NCI-H1048 (cell line): ENCODE measurements at places on chromosomes 11 and 22.

GRCh38 chr11:20022363-20023081 is 137.8 kb downstream of the DBX1 start:
- no peak for DNase-seq

DNA sequence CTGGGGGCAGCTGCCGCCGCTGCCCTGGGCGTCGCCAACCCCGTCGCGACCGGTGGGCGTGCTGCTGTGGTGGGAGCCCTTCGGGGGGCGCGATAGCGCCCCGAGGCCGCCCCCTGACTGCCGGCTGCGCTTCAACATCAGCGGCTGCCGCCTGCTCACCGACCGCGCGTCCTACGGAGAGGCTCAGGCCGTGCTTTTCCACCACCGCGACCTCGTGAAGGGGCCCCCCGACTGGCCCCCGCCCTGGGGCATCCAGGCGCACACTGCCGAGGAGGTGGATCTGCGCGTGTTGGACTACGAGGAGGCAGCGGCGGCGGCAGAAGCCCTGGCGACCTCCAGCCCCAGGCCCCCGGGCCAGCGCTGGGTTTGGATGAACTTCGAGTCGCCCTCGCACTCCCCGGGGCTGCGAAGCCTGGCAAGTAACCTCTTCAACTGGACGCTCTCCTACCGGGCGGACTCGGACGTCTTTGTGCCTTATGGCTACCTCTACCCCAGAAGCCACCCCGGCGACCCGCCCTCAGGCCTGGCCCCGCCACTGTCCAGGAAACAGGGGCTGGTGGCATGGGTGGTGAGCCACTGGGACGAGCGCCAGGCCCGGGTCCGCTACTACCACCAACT is 1.0 kb downstream of the FUT4 start:
- no peak for DNase-seq

- DNase-seq = no peak
These were observed 14.8 kb upstream of the MPPED1 start for GRCh38 chr22:43396934-43397457.

DNA sequence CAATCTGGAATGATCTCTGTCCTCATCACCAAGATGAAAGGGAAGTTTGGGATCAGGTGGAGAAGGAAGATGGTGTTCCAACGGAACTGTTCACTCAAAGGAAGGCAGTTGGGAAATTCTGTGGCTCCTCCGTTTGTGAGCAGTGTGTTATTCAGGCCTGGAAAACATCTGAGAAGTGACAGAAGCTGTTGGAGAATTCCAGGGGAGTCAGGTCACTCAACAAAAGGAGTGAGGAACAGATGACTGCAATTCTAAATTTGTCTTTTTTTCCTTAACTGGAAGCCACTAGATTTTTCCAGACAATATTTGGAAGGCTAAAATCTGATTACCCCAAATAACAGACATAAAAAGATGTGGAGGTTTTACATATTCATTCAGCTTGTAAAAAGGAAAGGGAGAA is 107.8 kb downstream of the CD44 start:
- DNase-seq = no peak

GRCh38 chr11:117752071-117752470 is 44.9 kb downstream of the DSCAML1 start:
- no peak for DNase-seq

DNA sequence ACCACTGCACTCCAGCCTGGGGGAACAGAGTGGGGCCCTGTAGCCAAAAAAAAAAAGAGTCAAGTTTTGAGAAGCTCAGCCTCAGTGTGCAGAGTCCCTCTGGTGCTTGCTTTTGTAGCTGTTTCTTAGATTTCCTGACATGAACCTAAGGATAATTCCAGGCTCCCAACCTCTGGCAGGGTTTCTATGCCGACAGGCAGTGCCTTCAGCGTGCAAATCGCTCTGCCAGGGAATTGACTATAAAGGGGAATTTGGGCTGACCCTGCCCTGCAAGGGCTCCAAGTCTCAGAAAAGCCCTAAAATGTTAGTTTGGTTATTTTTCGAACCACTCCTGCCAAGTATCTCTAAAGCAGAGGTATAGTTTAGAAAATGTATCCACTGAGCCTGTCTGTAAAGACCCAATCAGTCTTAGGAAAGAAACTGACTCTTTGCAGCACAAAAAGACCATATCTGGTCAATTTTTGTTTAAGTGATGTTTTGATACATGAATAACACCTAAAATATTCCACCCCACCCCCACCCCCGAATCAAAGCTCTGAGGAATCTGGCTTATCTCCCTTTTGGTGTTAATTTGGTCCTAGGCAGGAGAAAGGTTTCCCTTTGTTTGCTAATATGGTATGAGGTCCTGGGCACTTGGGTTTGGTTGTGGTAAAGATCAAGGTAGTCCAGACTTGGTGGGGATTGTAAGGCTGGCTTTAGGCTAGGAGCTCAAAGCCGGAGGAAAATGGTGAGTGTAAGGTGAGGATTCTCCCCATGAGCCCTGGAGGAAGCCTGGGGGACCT is 49.7 kb downstream of the ANO1 start:
- no peak for DNase-seq

DNA sequence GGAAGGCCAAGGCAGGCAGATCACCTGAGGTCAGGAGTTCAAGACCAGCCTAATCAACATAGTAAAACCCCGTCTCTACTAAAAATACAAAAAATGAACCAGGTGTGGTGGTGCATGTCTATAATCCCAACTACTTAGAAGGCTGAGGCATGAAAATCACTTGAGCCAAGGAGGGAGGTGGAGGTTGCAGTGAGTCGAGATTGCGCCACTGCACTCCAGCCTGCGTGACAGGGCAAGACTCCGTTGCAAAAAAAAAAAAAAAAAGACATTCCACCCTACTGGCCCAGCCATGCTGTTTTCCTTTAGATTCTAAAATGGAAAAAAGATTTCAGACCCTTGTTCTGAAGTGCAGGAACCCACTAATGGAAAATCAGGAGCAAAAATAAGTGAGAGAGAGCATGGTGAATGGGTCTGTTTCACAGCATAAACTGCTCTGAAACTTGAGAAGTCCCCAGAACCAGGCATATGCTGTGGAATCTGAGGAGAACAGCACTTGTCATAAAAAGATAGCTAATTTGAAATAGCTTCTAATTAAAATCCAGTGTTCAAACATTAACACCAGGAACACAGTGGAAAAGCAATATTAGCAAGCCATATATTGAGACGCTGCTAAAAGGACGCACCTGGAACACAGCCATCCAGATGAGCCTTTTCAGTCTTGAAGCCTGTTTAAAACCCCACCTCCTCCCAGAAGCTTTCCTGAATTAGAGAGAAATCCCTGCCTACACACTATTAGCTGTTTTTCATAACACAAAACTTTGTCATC is 66.3 kb upstream of the CHRM4 start:
- DNase-seq = no peak

DNA sequence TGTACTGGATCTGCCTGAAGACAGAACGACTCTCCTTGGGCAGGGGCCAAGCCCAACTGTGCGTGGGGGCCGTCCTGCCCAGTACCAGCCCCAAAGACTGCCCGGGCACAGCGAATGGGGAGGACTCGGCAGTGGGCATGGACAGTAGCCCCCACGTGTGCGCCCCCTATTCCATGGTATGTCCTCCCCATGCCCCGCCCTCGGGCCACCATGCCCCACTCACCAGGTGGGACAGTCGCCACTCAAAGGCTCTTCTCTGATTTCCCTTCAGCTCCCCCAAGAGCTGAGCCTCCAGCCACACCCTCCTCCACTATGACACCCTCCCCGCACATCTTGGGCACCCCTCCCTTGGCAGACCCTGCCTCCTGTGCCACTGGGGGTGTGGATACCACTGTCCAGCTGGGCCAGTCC is 43.5 kb downstream of the GNB1L start:
- no peak for DNase-seq

- no peak for DNase-seq
These were observed 13.0 kb upstream of the GLYATL1 start for GRCh38 chr11:58926251-58926650.

DNA sequence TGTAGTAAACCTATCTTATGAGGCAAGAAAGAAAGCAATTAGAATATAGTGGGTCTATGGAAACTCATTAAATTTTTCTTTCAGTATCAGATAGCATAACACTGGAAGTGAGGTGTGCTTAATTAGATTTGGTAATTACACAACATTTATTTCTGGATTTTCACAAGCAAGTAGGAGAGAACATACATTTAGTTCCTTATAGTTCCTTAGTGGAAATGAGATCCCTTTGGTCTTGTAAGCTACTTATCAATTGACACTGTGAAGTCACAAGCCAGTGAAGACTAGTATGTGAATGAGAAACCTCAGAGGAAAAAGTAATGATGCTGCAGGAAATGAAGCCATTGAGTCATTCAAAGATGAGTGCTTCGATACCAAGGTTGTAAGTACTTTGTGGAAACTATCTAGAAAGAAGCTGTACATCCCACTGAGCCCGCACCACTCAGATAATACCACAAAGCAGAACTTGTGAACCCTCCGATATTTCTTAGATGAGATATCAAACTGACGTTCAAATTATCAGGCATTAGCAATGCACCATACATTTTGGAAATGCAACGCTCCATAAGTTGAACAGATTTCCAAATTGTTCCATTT is 53.5 kb downstream of the ENTHD1 start:
- no peak for DNase-seq

DNA sequence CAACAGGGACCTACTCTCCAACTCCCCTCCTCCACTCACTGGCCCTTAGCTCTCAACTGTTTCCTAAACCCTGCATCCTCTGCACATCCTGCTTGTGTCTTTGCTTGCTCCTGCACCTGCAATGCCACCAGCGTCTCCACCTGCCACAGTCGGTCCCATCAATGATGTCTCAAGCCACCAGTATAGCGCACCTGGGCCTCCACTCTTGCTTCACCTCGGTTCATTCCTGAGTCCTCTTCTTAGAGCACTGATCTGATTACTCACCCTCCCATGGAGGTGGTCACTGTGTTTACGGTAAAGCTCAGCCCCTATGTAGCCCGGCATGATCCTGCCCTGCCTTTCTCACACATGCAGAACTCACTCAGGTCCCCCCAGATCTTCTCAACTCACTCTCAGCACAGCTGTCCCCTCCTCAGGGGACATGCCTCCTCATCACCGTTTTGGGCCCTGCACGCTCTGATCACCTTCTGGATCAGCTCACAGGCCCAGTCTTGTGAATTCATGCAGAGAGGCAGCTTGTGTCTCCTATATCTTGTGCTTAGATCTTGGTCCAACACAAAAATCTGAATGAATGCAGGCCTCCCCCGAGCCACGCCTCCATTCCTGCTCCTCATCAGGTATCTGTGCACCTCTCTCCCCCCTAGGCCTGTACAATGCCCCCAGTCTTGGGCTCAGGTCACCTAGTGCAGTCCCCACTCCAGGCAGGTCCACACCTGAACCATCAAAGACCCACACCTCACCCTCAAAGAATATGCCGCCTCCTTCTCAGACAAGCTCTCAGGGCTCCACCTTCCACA is 31.4 kb downstream of the TRIM29 start:
- DNase-seq = no peak
